ENCODE measurements at places on chromosomes 13 and 19.
A peak's percentile ranks its signal among the peaks of the same experiment; 100 is the strongest.

DNA sequence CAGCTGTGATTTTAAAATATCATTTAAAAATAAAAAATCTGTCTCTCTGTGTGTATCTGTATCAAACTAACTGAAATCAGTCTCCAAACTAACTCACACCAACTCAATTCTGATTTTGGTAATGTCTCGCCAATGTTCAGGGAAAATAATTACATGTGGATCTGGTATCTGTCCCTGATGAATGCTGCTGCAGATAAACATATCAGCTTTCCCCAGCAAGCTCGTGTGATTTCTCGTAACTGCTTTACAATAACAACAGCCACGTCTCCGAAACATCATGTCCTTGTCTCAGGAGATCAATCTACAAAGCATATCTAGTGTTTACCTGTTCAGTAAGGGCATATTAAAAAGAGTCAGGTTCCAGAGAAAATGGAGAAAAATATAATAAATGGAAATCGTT is 129.0 kb downstream of the IRS2 start:
- no peak for DNase-seq

GRCh38 chr13:113089693-113090414 is 15.7 kb upstream of the F7 start:
- DNase-seq: no peak

DNA sequence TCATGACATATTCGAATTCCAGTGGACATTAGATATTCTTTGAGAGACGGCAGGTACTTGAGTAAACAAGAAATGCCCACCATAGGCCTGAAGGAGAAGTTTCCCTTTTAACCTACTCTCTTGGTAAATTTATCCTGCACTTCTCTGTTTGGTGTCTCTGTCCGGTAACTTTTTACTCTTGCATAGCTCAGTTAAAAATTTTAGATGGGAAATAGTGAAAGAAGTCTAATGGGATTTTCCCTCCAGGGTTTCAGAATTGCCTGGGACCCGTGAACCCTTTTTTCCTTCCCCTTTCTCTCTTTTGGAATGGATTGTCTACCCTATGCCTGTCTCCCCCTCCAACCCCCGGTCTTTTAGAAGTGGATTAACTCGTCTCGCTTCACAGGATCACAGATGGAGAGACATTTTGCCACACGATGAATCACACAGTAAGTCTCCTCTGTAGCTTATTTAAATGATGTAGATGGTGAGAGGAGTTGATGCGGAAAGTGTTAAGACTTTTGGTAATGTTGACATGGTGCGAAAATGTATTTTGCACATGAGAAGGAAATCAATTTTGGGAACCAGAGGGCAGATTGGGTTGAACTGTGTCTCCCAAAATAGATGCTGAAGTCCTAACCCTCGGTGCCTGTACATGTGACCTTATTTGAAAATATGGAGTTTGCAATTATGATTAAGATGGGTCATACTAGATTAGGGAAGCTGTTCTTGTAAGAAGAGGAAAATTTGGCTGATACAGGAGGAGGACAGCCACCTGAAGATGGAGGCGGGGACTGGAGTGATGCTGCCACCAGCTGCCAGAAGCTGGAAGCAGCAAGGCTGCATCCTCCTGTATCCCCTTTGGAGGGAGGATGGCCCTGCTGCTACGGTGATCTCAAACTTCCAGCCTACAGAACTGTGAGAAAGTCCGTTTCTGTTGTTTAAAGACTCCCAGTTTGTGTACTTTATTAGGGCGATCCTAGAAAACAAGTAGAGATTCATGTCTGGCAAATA is 711 bp upstream of the MIPEP start:
- DNase-seq: peak; percentile 91

DNA sequence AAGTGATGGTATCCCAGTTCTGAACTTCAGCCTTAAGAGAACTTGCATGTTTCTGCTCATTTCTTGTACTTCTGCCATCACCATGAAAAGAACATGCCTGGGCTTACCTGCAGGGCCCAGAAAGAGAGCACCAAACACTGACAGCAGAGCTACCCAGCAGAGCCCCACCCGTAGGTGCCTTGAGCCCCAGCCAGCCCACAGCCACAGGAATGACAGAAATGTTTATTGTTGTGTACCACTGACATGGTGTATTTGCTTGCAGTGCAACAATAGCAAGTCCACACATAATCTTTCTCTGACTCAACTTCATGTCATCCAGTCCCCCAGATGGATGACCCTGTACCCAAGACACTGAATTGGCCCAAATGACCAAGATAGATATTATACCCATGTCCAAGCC is 195.2 kb downstream of the TSHZ3 start:
- DNase-seq: no peak

- no peak for DNase-seq
Observed at GRCh38 chr13:99473515-99473914, 27.8 kb upstream of the TM9SF2 start.

- no peak for DNase-seq
Observed at GRCh38 chr19:17540174-17540573, 15.3 kb upstream of the COLGALT1 start.

- no peak for DNase-seq
Observed at GRCh38 chr13:91773591-91774227, 375.3 kb downstream of the GPC5 start.

- no peak for DNase-seq
Observed at GRCh38 chr13:111946214-111946613, 120.7 kb upstream of the SOX1 start.

DNA sequence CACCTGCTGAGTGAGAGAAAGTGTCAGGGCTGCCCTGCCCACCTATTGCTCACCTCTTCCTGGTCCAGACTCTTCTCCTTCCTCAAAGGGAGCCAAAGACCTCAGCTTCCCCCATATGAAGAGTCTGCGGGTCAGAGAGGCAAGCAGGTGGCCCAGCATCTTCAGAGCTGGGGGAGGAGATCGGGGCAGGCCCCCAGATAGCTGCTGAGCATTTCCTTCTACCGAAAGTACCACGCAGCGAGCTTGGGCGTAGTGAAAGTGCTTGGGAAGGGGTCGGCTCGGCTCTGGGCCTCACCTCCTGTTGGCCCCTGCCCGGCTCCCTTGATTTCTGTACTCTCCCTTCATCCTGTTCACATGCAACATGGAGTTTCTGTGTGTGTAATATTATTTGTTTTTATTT is 12.2 kb upstream of the ZNF536 start:
- DNase-seq: no peak

- DNase-seq: no peak
Observed at GRCh38 chr19:31070146-31071065, 278.8 kb downstream of the TSHZ3 start.

DNA sequence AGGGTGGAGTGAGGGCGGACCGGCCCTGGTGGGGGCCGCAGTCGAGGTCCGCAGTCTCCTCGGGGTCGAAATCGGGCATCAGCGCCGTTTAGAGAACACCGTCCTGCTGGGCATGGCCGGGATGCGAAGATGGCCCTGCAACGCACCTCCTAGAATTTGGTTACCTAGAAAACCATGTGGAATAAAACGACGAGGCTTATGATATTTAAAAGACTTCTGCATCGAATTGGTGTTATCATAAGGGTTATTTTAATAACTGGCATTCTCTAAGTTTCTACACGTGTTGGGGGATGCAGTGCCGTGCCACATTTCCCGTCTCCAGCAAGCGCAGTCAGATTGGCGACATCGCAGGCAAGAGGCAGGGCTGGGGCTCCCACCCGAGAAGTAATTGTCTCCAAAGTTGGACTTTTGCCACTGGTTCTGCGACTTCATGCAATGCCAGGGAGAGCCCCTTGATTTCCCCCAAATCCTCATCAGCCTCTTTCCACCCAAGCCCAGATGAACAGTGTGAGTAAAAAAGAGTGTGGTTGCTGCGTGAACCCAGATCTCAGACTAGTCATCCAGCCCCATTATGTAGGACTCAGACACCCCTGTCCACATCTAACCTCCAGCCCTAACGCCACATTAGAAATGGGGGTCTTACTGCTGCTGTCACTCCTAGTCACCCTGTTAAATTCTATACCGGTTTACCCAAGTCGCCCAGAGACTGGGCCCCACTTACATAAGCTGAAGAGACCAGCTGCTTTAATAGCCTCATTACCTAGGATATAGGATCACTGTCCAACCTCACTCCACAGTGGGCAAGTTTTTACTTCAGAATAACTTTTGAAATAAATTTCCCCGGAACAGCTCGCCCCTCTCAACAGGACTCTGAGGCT is 571 bp upstream of the DHRS12 start:
- DNase-seq: peak; percentile 79

- DNase-seq: no peak
Observed at GRCh38 chr13:39266426-39266825, 228.2 kb downstream of the NHLRC3 start.

DNA sequence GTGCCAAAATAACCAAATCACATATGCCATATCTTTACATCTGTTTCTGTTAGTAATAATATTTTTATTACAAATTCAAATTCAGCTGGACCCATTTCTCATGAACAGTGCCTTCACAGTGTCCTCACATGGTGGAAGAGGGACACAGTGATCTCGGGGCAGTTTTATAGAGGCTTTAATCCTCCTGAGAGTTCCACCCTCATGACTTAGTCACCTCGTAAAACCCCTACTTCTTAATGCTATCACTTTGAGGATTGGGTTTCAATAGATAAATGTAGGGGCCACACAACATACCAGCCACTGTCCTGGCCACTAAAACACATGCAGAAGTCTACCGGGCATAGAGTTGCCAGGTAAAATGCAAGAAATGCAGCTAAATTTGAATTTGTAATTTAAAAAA is 201.5 kb downstream of the MYO16 start:
- peak; percentile 53 for DNase-seq

GRCh38 chr13:77696006-77696878 is 1.2 kb upstream of the SLAIN1 start:
- DNase-seq: peak; percentile 37

DNA sequence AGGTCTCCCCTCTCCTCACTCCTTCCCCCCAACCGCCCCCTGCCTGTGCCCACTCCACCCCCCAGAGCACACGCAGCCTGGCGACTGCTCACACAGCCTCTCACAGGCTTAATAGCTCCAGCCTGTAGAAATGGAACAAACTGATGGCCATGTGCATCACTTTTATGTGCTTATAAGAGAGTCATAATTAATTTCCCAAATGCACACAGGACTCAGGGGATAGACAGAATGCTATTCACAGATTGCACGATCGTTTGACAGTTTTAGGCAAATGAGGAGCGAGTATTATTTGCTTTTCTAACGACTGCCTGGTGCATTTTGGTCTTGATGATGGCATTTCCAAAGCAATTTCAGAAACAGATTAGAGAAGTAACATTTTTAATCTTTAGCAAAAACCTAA is 97.7 kb upstream of the VSTM2B start:
- no peak for DNase-seq

- DNase-seq: no peak
Observed at GRCh38 chr13:93480553-93481106, 254.0 kb downstream of the GPC6 start.
